ENCODE measurements at places on chromosomes 11 and 22.

DNA sequence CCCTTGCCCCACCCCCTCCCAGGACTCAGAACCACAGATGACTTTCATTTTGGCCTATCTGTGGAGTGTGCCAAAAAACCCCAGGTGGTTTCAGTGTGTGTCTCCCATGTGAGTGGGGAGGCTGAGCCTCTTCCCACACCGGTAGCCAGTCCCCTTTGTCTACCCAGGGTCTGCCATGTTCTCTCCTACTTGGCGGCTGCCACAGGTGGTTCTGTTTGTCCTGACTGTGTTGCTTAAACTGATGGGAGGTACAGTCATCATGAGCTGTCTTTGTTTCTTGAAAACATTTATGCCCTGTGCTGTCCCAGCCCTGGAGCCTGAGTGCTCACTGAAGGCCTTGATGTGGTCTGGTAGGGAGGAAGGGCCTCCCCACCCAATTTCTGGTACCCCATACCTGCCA, 39.7 kb upstream of the SUSD2 start:
- no peak for DNase-seq

DNA sequence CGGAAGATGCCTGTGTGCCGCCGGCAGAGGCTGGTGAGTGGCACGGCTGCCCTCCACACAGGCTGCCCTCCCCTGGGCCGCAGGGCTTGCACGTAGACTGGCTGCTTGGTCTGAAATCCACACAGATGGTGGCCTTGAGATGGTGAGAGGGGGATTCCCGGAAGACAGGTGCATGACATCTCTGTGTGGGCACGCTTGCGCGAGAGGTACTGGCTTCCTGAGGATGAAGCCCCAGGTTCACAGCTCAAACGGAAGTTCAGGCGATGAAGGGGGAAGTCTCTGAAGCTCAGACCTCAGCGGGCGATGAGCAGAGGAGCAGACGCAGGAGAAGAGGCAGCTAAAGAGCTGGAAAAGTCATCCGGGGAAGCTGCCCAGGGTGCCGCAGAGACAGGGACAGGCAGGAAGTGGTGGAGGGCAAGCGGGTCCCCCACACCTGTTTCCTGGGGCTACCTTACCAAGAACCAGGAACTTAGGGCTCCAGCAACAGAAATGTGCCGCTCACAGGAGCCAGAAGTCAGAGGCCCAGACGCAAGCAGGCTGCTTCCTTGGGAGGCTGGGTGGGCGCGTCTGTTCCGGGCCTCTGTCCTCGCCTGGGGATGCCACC, 7.2 kb downstream of the CRELD2 start:
- DNase-seq = peak; percentile 91

- DNase-seq = no peak
Measured at GRCh38 chr11:2590131-2590964, 109.4 kb downstream of the KCNQ1OT1 start.

DNA sequence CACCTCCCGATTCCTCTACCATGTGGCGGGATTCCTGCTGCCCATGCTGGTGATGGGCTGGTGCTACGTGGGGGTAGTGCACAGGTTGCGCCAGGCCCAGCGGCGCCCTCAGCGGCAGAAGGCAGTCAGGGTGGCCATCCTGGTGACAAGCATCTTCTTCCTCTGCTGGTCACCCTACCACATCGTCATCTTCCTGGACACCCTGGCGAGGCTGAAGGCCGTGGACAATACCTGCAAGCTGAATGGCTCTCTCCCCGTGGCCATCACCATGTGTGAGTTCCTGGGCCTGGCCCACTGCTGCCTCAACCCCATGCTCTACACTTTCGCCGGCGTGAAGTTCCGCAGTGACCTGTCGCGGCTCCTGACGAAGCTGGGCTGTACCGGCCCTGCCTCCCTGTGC, 10.5 kb downstream of the CXCR5 start:
- no peak for DNase-seq

DNA sequence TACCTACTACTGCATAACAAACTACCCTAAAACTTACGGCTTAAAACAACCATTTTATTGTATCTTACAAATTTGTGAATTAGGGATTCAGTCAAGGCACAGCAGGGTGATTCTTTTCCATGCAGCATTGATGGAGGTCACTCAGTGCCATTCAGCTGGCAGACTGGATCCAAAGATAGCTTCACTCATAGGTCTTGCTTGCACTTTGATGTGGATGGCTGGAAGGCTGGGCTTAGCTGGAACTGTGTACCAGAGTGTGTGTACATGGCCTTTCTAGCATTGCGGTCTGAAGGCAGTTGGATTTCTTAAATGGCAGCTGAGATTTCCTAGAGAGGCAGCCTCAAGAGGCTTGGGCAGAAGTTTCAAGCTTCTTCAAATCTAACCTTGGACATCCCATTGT, 25.0 kb downstream of the YAP1 start:
- DNase-seq = no peak

GRCh38 chr11:125593114-125593820, 615 bp downstream of the STT3A start:
- DNase-seq = peak; percentile 39

DNA sequence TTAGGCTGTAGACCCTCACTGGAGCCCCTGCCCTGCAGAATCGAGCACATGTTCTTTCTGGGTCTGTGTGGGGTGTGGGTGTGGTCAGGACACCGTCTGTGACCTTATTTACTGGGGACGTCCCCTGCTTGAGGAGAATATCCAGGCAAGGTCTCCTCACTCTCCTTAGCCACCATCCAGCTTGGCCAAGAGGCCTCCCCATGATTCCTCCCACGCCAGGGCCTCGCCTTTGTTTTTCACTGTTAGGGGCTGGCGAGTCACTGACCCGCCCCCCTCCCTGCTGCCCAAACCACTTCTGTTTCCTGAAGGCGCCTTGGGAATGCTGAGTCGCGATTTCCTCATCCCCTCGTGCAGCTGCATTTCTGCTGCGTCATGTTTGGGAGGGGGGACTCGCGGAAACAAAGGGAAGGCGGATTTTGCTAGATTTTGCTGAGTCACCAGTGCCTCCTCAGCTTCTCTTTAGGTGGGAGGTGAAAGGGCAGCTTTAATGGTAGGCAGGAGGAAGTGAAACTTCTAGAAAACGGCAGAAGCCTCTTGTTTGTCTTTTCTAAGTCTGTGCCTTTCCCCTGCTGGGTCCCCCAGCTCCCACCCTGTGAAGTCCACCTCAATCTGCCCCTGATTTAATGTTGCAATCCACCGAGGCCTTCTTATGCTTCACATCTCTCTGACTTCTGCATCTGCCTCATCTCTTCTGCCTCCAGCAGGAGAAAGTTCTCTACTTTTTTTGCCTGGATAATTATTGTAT, 4.0 kb upstream of the HMOX1 start:
- peak; percentile 97 for DNase-seq

All from common myeloid progenitor, CD34-positive (primary cell).